GOT3 (cell line): ENCODE measurements at places on chromosomes 2 and 18.

DNA sequence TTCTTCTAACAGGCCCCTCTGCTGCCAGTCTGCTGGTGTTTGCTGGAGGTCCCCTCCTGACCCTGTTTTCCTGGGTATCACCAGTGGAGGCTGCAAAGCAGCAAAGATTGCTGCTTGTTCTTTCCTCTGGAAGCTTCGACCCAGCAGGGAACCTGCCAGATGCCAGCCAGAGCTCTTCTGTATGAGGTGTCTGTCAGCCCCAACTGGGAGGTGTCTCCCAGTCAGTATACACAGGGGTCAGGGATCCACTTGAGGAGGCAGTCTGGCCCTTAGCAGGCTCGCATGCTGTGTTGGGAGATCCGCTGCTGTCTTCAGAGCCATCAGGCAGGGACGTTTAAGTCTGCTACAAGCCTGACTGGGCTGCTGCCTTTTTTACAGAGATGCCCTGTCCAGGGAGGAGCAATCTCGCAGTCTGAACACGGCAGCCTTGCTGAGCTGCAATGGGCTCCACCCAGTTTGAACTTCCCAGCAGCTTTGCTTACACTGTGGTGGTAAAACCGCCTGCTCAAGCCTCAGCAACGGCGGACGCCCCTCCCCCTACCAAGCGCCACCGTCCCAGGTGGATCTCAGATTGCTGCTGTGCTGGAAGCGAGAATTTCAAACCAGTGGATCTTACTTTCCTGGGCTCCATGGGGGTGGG is 29.9 kb downstream of the CHCHD5 start:
- DNase-seq, result no peak

GRCh38 chr18:30971338-30971956 is 71.1 kb downstream of the DSC3 start:
- no peak for DNase-seq

DNA sequence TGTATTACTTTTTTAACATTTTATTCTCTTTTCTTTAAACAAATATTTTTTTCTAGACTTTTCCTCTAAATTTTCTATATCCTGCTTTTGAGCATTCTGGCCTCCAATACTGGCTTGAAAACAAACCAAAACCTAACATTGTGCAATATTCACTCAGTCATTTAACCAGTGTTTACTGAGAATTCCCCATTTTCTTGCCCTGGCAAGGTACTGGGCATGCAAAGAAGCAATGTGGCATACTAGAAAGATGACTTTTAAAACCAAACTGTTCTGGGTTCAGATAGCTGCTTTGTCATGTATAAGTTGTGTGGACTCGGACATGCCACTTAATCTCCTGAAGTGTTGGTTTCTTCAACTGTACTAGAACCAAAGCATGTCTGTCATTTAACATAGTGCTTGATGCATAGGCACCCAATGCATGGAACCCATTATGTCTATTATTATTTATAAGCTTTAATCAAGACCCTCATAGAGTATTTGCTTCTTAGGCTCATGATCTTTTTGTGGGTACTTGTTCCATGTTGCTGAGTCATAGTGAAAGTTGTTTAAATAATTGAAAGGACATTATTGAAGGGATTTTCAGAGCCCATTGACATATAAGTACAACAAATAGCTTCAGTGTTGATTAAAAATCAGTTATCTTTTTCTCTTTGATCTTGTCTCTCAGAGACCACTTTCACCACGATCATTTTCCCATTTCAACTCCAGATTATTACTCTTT is 185.4 kb upstream of the OSR1 start:
- DNase-seq, result no peak

DNA sequence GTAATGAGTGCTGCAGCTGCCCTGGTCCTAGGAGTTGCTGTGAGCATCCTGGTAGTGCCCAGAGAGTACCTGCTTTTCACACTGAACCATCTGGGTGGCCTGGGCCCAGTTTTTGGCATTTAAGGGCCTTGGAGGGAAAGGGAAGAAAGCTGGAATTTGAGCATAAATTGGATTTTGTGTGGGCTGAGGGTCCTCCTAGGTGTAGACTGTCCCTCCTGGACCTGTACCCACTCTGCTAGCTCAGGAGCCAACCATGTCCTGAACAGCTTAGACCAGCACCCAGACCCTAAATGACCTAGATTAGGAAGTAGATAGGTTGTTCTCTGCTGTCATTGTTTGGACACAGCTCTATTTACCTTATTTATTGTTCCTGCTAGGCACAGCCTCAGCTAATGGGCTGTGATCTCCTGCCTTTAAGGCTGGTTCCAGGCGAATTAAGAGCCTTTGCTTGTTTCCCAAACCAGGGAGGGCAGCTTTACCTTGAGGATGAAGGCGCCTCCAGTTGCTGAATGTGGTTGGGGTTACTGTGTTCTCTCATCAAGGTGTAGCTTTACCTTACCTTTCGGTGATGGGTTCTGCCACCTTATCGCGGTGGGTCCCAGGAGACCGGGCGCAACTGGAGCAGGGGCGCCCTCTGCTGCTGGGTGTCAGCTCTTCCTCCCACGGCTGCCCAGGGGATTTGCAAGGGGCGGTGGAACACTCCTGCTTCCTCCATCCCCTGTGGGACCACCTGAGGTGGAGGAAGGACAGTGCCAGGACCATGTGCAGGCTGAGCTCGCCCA is 34.4 kb downstream of the ITGA6 start:
- DNase-seq, result no peak

DNA sequence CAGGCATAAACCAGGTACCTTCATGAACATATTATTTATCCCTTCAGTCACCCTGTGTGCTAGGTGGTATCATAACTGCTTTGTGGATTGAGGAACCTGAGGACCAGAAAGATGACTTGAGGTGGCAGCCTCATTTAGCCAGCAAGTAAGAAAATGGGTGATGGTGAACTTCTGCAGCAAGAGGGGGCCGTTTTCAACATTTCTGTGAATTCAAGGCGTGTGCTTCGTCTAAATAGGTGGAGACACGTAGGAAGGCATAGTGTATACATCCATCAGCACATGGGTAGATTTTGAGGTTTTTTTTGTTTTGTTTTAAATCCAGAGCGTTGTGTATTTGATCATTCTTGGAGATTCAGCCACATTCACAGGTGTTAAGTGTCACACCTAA is 118.7 kb downstream of the SPTBN1 start:
- no peak for DNase-seq

DNA sequence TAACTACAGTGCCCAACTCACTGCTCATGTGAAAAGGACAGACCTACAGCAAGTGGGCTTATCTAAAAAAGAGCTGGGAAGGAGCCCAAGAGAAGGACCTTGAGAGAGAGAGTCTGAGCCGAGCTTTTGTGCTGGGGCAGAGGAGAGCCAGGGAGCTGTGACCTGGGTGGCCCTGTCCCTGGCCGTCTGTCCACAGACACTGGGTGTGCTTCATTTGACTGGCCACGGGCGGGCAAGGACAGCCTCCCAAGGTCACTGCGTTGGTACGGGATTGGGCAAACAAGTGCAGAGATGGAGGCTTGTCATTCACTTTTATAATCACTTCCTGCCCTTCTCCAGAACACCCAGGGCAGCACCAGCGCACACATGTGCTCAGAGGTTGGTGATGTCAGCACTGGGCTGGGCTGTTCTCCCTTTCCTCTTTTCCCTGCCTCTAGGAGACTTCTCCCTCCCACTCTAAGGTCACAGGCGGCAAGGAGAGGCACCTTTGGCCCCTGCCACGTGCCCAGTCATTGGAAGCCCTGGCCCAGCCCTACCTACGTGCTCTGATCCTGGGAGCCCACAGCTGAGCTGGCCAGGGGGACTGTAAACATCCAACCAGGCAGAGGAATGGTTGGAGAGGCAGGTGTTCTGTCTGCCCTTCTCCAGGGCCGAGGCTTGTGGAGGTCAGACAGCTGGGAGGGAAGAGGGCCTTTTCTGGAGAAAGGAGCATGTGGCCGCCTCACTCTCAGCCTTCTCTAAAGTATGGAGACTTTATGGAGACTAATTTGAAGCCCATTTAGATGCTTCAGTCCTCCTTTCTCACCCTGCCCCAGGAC is 6.4 kb upstream of the PSD4 start:
- DNase-seq, result no peak
